Dermis blood vessel endothelial cell (primary cell): ENCODE measurements at places on chromosomes 12 and 14. TPM values are rescaled to one million over a fixed set of nuclear protein-coding genes. Genes with fewer than 3 reads are reported as not detected.
A peak's percentile ranks its signal among the peaks of the same experiment; 100 is the strongest.

The CYP27B1 gene
- 0.17 and 0.47 TPM in 2 replicates for total RNA-seq

GRCh38 chr12:95774311-95775045, 16.1 kb downstream of the NTN4 start:
- DNase-seq: no peak

- DNase-seq: no peak
Observed at GRCh38 chr12:59843260-59843843, 247.5 kb downstream of the SLC16A7 start.

GRCh38 chr14:68762953-68763764, 29.7 kb downstream of the ZFP36L1 start:
- peak; percentile 53 for DNase-seq

GRCh38 chr12:52043386-52044212, 7.6 kb upstream of the NR4A1 start:
- no peak for DNase-seq

DNA sequence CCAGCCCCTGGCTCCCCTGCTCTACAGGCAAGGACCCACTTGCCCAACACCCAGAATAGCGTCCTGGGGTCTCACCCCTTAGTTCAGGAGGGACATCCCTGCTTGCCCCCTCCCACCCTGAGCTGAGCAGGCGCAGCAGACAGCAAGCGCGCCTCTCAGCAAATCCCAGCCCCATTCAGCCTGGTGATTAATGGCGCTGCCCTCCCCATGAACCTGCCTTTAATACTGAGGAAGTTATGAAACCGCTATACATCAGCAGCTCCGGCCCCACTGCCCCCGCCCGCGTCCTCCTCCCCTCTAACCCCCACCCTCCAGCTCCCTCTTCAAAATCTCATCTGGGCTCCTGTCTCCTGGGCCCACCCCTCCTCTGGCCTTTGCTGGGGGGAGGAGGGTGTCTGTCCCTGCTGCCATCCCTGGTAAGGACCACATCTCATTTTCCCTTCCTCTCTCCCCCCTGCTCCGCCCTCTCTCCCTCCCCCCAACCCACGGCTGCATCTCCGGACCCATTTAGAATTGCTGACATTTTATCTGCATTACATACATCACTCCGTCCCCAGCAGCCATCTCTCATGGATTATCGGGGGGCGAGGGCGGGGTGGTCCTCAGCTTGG, 7.1 kb upstream of the SMUG1 start:
- DNase-seq: peak; percentile 33
